Mammary epithelial cell (primary cell): ENCODE measurements at places on chromosomes 12 and 14.
A peak's percentile ranks its signal among the peaks of the same experiment; 100 is the strongest.

GRCh38 chr14:76486251-76486743, 110.4 kb downstream of the ESRRB start:
- no peak for DNase-seq

- DNase-seq, result no peak
Observed at GRCh38 chr12:1853716-1854115, 33.4 kb downstream of the LRTM2 start.

DNA sequence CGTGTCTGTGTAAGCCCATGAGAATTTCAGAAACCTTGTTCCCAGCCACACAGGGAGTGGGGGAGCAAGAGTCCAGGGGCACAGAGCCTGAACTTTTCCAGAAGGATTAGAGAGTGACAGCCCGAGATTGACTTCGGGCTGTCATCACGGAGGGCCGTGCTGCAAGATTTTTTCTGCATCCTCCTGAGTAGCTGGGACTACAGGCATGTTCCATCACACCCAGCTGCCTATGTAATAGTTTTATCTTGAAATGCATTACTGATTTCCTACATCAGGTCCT, 14.4 kb downstream of the EVL start:
- DNase-seq, result no peak

DNA sequence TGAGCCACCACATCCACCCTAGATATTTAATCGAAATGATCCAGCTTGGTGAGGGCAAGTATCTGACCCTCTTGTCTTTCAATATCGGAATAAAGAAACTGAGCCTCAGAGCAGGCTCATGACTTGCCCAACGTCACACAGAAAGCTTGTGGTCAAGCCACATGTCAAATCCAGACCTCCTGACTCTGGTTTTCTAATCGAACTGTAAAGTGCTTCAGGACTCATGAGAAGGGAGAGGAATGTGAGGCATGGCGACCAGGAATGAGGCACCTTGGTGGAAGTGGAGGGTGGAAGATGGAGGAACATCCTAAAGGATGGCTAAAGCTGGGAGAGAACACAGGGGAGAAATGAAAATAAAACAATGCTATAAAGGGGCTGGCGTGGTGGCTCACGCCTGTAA, 27.9 kb upstream of the SPPL3 start:
- DNase-seq, result no peak

DNA sequence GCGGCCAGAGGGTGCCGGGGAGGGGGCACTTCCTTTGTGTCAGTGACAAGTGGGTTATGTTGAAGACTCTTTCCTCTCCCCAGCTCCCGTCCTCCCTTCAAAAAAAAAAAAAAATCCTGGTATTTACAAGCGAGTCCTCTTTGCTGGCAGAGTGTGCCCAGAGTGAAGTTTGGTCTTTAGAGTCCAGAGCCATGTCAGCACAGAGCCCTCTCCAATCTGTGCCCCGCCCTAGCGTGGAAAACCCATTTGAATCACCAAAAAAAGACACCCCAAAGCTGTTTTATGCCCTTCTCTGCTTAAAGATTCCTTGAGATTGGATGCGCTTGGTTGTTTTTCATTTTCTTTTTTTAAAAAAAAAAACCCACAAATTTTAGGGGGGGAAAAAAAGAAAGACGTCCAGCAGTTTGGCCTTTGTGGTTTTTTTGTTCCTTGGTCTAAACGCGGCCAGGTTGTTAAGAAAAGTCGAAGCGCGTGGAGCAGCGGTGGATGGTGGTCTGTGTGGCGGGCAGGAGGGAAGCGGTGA, 3.3 kb downstream of the NKX2-1 start:
- no peak for DNase-seq

GRCh38 chr12:1576410-1577241, 17.8 kb downstream of the FBXL14 start:
- no peak for DNase-seq

- peak; percentile 52 for DNase-seq
Observed at GRCh38 chr12:113961921-113962710, 4.0 kb downstream of the RBM19 start.

DNA sequence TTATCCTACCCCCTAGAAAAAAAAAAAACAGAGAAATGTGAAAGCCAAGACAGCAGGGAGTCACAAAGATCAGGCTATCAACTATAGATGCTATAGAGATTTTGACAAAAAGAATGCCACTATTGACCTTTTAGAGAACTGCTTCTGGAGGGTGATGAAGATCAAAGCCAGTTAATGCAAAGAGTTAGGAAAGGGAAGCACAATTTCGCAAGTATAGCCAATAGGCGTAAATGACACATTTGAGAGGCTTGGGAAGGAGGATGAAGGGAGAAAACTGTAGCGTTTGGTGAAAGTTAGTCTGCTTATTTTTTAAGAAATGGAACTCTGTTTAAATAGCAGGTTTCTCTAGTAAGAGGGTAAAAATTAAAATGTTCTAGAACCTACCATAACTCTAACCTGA, 190.7 kb downstream of the DUSP6 start:
- no peak for DNase-seq

- peak; percentile 6 for DNase-seq
Observed at GRCh38 chr12:90974286-90974685, 19.3 kb upstream of the CCER1 start.

DNA sequence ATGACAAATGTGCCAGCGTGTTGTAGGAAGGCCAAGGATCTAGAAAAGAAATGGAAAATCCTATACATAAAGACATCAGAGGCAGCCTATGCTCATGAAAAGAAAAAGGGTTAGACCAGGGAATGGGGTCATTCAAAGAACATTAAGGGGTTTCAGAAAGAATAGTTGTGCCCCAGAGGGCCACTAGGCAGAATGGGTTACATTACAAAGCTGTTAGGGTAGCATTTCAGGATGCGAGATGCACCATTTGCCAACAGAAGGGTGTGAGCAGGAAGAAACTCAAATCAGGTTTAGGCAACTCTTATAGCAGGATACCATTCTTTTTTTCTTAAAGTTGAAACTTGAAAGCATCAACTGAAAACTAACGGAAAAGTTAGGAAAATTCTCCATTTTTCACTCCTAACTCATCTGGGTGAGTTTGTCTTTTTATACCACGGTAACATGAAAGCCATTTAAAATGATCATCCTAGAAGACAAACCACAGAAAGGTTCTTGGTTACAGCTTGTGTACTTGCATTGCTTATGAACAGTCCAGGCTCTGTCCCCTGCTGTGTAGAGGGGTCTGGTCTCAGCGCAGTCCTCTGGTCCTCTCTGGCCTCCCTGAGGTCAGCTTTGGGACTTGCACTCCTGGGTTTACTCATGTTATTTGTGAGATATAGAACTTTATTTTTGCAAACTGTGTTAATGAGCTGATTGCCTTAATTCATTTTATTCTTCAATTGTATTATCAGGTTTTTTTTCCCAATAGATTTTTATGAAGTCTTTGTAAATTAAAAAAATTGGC, 209.1 kb downstream of the DACT1 start:
- DNase-seq, result no peak

- no peak for DNase-seq
Observed at GRCh38 chr12:131209082-131210070, 255.7 kb downstream of the ADGRD1 start.

- no peak for DNase-seq
Observed at GRCh38 chr12:2547273-2548044, 247.3 kb upstream of the FKBP4 start.

DNA sequence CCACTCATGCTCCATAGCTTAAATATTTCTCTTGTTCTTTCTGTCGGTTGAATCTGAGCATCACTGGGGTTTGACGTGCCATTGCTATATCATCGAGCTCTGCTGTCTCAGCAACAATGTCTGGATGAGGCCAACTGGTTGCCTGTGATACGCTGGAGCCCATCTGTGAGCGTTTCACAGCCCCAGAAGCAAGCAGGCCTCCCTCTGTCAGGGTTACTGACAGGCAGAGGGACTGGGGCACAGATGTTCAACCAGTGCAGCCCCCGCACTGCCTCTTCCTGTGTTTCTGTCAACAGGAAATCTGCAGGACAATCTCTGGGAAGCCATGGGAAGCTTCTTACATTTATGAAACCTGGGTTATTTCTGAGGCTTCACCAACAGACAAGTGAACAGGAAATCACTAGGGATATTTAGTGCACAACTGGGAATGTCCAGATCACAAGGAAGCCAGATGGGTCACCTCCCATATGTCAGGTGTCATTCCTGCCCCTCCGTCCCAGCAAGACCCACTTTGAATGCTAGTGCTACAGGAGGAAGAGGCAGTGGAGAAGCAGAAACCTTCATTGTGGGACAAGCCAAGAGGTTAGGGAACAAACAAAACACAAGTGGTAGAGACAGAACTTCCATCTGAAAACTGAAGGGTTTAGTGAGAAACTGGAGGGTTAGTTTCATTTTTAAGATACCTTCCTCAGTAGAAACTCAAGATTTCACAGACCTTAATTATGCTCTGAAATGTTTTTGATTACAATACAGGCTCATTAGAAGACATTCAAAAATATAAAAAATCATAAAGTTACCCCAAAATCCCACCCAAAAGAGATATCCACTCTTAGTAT, 24.1 kb downstream of the DMAC2L start:
- no peak for DNase-seq

DNA sequence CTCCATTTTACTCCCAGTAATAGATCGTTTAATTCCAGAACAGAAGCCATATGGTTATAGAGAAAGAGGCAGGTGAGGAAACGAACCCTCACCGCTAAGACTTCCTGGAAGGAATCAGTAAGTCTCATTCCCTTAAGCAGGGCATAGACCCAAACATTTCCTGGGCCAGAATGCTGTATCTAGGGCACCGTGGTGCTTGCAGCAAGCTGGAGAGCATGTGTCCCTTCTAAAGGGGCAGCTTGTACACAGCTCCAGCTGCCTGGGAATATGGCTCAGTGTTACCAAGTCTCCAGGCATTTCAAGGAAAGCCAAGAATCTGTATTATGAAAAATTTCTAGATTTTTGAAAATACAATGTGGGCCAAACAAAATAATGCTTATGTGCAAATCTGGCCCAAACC, 73.4 kb downstream of the PPM1H start:
- no peak for DNase-seq

DNA sequence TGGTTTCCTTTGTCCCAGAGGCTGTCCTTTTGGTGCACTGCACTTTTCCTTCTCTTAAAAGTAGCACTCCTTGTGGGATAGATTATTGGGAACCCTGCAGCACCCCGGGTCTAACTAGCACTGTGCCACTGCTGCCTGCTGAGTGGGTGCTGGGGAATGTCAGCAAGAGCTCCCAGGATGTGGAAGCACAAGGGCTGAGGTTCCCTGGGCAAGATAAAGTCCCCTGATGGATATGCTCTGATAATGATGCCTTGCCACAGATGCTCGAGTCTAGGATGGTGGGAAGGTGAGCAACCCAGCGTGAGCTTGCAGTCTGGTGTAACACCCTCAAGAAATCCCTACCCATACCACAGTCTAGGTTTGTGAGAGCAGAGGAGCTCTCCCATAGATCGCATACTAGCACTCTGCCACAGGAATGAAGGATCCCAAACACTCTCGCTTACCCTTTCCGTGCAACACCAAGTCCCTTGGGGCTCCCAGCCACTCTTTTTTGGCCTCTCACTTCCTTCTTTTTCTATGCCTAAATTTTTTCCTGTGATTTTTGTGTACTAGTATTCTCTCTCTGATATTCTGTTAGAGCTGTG, 32.6 kb downstream of the USP15 start:
- no peak for DNase-seq

DNA sequence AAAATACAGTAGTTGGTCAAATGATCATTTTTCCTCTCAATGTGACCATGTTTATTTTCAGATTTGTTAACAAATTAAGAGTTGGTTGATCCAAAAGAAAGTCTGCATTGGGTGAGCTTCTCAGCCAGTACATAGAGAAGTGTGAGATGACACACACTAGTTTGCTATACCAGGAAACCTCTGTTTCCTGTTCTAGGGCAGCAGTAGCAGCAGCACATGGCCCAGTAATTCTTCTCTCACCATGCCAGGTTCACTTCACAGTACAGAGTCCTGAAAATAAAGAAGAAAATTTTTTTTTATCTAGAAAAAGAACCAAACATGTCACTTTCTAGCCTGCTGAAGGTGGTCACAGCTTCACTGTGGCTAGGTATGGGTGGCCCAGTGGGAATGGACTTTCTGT, 250.2 kb upstream of the OR4E1 start:
- no peak for DNase-seq

DNA sequence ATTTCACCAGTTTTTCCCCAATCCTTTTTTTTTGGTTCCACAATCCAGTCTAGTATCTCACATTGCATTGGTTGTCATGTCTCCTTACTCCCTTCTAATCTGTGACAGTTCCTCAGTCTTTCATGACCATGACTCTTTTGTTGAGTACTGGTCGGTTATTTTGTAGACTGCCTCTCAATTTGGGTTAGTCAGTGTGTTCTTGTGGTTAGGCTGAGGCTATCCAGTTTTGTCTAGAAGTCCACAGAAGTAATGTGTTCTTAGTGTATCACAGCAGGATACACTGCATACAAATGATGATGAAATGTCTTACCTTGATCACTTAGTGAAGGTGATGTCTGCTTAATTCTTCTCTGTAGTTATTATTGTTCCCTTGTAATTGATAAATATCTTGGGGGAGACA, 24.8 kb downstream of the PELI2 start:
- no peak for DNase-seq

- peak; percentile 19 for DNase-seq
Observed at GRCh38 chr12:59828521-59828920, 232.7 kb downstream of the SLC16A7 start.

DNA sequence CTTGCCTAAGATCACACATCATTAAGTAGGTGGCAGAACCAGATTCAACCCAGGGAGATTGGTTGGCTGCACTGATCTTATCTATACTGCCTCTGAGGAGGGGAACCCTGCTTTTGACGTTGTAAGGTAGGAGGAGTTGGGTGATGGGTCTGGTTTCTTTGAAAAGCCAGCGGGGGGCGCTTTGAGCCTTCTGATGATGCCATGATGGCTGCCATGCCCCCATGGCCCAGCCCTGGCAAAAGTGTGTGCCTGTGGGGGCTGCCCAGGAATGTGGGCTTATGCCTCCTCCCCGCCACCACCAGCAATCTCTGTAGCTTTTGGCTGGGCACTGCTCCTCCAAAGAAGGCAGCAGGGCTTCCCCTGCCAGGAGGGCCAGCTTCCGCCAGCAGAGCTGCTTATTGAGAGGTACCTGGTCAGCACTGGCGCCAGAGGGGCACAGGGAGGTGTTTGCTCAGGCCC, 224.3 kb downstream of the SLC41A2 start:
- no peak for DNase-seq

DNA sequence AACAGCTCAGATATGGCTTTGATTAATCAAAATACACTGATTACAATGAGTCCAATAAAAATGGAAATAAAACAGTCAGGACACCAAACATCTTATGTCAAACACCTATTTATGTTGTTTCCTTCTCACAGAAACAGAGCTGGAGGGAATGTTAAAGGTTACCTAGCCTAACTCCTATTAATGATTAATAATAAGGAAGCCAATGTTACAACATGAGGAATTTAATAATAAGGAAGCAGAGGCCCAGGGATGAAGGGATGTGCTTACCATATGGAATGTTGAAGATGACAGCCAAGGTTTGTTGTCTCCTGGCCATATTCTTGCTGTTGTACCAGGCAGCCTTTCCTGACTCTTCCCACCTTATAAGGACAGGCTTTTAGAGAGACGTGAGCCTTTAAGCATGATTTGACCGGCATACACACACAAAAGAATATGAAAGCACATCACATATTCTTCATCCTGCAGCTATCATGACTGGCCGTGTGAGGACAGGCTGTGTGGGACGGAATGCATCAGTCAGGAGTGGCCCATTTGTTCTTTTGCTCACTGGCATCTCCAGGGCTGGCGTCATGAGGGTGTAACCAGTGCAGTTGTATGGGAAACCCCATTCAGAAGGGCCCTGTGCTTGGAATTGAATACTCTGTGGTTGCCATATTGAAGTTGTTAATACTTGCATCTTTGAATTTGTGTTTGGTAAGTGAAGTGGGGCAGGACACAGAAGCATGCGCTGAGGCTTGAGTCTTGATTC, 3.1 kb upstream of the GPRC5D start:
- no peak for DNase-seq
